H9 (cell line): ENCODE measurements at places on chromosomes 7 and 10.

DNA sequence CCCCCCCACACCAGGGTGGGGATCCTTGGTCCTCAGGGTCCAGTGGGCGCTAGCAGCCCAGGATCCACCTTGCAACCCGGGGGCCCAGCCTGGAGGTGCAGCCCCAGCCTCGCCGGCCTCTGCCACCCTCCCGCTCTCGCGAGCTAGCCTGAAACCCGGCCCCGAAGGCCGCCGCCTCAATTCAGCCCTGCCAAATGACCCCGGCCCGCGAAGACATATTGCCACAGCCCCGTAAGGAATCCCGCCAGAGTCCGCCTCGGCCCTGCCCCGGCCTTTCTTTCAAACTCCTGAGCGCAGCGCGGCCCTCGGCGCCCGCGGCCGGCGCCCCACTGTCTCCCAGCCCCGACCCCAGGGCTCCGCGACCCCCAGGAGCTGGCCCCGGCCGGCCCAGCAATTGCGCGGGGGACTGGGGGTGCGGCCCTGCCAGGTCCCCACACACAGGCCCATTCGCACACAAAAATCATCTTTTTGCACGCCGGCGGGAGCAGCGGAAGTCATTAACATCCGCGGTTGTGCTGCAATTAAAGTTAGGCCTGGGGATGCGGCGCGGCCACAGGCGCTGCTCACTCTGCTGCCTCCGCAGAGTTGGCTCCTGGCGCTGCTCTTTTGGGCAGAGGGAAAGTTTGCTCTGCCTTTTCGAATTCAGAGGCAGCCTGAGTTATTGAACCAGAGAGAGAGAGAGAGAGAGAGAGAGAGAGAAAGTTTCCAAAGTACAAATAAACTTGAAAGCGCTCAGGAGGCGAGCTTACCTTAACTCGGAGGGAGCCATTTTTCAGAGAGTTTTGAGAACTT is 4.0 kb downstream of the HOXA5 start:
- DNase-seq = peak; percentile 65

DNA sequence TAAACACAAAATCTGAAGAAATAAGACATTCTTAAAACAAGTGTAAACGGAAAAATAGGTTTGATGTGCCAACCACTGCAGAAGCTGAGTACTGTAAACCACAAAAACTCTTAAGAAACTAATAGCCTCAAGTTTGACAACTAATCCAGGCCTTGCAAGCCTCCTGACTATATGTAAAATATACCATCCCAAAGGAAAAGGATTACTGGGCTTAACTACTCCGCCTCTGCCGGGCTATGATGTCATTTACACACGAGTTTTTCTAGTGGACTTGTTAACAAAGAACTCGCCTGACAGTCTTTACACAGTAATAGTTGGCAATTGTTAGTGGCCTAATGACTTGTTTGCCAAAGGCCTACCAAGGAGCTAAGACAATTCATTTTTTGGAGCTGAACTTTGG is 2.1 kb downstream of the KIF5B start:
- DNase-seq = no peak

- DNase-seq = no peak
Observed at GRCh38 chr10:30037620-30038336, 21.6 kb downstream of the JCAD start.

- no peak for DNase-seq
Observed at GRCh38 chr7:44814919-44815318, 18.4 kb downstream of the PPIA start.

DNA sequence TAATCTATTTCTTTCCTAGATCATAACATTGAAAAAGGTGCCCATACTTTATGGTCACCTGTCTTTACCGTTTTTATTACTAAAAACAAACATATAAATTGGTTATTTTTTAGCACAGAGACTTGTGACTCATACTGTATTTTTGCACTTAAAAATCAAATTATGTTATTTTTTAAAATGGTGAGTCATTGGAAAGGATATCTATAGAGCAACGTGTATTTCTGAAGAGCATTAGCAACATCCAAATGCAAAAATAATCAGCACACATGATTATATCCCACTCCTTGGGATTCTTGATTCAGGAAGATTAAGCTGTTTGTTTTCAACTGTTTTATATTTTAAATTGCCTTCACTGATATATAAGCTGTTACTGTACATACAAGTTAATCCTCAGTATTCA is 40.7 kb upstream of the FMC1 start:
- DNase-seq = no peak

GRCh38 chr10:30134171-30134945 is 75.0 kb upstream of the JCAD start:
- DNase-seq = no peak

- no peak for DNase-seq
Observed at GRCh38 chr7:6181136-6181535, 91.3 kb downstream of the CYTH3 start.

DNA sequence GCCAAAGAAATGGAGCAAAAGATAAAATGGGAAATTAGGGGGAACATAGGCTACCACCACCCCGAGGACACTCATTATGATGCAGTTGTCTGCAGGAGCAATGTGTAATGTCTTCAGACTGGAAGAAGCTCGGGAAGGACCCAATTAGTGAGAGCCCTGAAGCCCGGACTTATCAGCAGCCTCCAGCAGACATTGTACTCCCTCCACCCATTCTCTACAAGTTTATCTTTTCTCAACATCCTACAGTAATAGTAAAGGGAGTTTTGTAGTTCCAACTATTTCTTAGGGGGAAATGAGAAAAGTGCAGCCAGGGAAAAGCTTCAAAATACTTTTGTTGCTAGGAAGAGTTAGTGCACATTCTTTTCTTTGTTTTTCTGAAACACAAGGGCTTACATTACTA is 657.3 kb upstream of the COBL start:
- no peak for DNase-seq

- no peak for DNase-seq
Observed at GRCh38 chr10:80168162-80168511, 35.6 kb downstream of the PLAC9 start.

DNA sequence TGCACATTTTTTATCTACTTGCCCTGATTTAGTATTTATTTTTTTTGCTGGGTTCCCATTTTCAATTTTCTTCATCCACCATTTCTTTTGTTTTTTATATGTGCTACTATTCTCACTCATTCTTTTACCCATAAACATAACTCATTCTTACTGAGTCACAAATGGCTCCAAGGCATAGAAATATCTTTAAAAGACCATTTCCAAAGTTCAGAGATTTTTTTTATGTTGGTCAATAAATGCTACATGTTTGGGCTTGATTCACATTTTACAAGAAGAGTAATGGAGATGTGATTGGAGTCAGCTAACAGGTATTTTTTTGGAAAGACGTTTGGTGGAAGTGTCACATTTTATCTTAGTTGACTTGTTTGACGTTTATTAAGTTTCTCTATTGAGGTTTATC is 1303.2 kb upstream of the LRRTM3 start:
- no peak for DNase-seq
